ENCODE measurements at places on chromosomes 4 and X.

GRCh38 chr4:32574803-32575202, 1854.6 kb downstream of the PCDH7 start:
- no peak for DNase-seq

DNA sequence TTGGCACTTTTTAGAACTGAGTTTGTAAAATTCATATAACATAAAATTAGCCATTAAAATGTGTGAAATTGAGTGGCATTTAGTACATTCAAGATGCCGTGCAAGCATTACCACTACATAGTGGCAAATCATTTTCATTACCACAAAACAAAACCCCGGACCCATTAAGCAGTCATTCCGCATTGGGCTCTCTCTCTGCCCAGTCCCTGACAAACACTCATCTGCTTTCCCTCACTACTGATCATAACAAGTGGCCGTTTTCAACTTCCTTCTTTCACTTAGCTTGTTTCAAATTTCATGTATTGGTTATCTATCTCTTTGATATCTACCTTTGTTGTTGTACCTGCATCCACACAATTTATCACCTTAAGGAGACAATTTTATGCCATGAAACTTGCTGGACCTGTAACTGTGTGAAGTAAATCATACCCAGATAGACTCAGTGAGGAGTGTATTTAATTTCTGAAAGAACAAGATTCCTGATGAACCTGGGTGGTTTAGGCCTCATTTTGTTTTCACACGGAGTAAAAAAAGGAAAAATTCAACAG, 202.1 kb downstream of the OR13H1 start:
- DNase-seq: no peak

DNA sequence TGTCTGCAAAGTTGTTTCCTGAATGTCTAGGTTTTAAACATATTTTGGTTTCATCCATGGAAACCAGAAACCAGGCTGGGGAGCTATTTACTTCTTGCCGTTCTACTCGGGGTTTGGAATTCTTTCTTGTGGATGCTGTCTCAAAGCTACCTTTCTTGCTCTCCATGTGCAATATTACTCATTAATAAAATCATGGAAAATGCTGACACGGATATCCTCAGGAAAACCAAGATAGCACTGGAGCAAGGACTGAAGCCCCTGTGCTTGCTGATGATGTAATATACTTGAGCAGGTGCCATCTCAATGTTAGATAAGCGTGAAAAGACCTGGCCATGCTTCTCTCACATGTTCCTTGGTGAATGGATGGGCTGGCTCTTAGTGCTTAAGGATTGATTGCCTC, 41.5 kb upstream of the HPF1 start:
- no peak for DNase-seq

DNA sequence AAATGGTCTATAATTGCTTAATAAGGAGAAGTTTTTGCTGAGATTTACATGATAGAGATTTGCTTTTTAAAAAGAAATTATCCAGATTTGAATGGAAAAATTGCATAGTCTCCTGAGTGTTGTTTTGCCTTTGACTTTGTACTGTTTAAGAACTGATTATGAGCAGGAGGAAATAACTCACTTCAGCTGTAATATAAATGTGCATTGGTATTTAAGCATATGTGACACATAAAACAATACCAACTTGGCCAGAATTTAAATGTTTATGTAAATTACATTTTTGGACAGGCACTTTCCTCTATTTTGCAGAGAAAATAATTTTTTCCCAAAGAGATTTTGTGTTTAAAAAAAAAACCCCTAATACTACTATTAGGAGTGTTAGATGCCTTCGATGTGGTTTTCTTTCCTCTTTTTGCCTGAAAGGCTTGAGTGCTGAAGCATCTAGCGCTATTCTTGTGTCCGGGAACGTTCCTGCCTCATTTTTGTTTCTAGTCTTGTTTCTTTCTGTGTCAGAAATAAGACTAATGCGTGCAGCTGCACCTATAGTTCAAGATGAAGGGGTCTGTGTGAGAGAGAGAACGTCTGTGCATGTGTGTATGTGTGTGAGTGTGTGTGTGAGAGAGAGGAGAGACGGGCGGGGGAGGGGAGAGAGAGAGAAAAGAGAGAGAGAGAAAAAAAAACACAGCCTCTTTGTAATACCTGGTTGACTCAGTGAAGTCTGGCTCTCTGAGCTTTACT, 60.8 kb downstream of the TBL1X start:
- no peak for DNase-seq

- no peak for DNase-seq
These were observed 18.4 kb downstream of the KLHL34 start for GRCh38 chrX:21639775-21640174.

DNA sequence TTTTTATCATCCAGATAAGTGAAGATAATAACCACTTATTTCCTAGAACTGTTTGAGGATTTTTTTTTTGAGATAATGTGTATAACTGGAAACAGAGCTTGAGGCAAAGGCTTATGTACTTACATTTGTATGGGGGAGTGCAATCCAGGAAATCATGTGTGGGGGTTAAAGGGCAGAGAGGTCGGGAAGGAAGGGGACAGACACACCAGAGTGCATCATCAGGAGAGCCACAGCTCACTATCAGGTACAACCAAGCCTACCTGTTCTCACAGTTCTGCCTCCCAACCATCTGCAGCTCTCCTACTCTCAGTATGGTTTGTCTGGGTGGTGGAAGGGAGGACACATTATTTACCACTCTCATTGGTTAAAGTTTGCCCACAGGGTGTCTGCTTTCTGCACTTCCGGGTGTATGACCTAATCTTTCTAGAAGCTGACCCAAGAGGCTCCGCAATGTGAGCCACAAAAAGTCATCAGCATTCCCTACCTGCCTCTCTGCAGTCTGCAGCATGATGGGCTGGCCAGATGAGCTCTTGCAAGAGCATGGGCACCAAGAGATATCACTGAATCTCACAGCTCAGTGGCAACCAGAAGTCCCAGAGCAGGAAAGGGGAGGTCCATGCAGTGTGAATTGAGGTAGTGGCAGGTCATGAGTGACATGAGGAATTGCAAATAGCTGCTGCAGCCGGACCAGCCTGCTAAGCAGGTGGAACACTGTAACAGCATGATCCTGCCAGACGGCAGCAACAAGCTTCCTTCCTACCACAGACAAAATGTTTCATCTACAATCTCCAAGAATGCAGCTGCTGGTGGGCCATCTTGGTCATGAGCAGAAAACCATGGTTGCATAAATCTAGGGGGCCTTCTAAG, 36.9 kb upstream of the SPRY1 start:
- no peak for DNase-seq

DNA sequence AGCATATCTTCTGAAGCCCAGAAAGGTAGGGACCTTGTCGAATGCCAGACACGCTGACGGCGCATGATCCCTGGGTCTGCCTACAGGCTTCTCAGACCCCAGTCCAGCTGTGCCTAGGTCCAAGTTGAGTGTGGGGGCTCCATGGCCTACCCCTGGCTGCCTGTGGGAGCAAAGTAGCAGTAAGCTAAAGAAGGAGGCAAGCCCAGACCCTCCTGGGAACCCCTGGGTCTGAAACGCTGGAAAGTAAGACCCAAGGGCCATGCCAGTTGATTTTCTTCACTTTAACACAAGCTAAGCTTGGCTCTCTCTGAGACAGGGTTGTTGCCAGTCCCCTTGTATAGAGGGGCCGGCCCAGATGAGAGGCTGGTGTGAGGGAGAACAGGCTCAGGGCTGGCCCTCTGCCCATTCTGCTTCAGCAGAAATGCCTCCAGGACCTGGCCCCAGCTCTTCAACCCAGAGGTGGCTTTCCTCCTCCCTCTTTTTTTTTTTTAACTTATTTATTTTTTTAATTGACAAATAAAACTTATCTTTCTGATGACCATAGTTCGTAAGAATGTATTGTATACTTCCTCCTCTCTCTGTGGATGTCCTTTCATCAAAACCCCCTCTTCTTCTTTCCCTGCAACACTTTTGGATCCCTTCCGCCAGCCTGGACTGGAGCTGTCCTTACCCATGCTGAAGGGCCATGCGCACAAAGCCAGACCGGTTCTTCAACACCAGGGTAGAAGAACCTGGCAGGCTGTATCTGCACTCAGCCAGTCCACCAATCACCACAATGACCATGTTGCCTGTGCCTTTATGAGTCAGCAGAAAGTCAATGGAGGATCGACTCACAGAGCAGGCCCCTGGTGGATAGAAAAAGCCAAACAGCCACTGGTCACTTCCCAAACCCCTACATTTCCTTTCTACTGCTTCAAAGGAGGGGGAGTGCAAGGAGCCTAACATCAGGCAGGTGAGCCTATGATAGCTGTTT, 7.1 kb downstream of the AWAT2 start:
- DNase-seq: no peak

DNA sequence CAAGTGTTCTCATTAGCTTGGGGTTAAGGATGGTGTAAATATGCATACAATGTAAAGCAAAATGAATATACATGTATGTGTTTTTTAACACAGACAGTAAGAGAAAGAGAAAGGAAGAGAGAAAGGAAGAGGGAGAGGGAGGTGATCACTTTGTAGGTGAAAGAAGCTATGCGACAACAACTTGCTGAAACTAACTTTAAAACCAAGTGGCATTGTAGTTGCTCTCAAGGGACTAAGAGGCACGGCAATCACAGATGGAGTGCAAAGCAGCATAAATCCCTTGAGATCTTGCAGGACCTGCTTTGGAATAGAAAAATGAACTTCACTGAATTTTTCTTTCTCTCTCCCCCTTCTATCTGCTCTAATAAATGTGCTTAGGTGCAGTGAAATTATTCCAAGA, 1665.0 kb upstream of the TENM3 start:
- DNase-seq: no peak

DNA sequence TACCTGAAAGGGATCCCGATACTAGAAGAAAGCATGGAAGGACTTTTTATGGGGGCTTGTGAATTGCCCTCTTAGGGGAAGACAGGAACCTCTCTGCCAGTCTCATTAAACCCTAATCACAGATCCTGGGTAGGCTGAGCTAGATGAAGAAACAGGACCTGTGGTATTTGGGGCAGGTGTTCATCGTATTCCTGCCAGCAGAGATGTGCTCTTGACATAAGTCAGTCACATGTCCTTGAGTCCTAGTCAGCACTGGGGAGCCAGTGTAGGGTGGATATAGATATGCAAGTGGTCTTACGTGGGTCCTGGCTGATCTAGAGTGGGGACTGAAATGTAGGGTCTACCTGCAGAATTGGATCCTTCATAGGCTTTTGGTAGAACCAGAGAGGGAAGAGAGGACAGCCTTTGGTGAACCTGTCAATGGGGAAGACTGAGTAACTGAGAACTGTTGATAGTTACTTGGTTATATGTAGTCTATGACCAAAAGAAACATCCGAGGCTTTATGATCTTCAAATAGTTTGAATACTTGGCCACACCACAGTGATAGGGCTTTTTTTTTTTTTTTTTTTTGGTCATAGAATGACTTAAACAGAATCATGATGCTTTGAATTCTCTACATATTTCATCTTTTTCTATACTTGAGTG, 63.5 kb upstream of the WDR1 start:
- DNase-seq: no peak

DNA sequence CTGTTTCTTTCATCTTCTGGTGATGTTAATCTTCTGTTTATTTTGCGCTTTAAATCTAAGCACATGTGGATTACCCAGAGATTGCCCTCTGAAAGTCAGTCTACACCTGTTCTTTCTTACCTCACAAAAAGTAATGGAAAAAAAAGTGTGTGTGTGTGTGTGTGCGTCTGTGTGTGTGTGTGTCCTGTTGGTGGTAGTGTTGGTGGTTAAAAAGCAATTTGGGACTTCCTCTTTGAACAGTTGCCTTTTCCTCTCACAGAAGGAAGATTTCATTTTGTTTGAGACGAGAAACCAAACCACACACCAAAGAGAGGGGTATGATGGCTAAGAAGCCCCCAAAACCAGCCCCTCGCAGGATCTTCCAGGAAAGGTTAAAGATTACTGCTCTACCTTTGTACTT, at the start of gene STAP1:
Gene STAP1 (plus strand): TSS at position 235 of the 400 bp plus-strand sequence. CDS start 83 bp downstream, at position 318.
- no peak for DNase-seq

DNA sequence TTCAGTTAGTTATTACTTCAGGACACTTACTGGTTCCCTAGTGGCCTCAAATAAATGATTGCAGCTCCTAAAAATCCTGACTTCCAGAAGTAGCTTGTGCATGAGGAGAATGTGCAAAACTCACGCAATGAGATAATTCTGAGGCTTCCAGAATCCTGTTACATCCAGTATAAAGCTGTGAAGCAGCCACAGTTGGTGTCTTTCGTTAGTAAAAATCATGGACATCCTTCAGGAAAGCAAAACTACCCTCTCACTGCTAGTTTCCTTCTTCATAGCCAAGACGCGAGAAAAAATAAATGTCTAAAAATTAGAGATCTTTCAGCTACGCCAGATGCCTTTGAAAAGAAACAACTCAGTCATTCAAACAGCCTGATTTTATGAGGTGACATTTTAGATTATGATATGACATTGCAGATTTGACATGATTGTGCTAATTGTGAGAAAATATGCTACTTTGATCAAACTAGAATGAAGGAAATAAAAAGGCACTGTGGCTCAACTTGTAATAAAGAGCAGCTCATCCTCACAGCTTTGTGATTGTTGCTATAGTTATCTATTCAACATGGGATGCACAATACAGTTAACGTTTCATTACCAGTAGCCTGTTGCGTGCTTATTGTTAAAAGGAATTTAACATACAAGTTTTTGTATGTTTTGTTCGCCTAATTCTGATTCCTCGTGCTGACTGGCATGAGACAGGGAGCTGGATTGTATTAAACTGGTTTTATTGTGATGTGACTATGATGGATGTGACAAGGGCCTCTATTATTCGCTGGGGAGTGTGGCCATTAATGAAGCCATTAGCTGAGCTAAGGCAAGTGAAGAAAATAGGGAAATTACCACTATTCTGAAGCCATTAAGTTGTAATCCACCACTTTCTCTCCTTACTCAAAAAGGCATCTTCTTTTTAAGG, 40.5 kb downstream of the AFF2 start:
- DNase-seq: no peak

GRCh38 chrX:2955281-2955680, 26.1 kb upstream of the ARSD start:
- no peak for DNase-seq

- DNase-seq: no peak
These were observed 6.3 kb downstream of the DCHS2 start for GRCh38 chr4:154485127-154485773.

GRCh38 chr4:48490680-48491513, 845 bp downstream of the ZAR1 start:
- no peak for DNase-seq

DNA sequence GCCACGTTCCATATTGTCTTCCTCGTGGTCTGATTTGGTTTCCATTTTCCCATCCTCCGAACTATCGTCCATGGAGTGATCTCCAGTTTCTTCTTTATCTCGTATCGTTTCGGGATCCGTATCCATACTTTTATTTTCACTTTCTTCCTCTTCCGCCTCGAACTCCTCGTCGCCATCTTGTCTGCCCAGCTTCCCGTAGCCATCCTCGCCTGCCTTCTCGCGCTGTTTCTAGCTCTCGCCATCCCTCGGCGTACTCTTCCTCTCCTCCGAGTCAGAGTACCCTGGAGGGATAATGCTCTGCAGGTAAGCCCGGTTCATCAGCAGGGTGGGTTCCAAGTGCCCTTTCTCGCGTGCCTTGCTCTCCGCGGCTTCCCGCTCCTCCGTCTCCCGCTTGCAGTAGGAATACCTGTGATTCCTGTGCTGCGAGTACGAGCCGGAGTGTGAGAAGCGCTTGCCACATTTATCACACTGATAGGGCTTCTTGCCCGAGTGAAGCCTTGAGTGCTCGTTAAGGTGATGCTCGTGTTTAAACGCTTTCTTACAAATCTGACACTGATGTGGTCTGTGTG, 134.5 kb upstream of the TAPT1 start:
- DNase-seq: no peak

GRCh38 chr4:171390626-171391025, 422.6 kb upstream of the GALNTL6 start:
- no peak for DNase-seq

GRCh38 chr4:156971165-156971675, 379 bp downstream of the PDGFC start:
- DNase-seq: no peak

GRCh38 chr4:165793236-165793635, 79.8 kb upstream of the TLL1 start:
- no peak for DNase-seq

Measured in stimulated activated CD8-positive, alpha-beta memory T cell treated with anti-CD3 and anti-CD28 coated beads, Interleukin-7, amount 100 ng/mL, for 24 hours (primary cell).